ENCODE measurements at places on chromosomes 3 and 15.

- DNase-seq = no peak
- H3K4me1 ChIP-seq = no peaks in the 10 kb centered on the region
- H3K27me3 ChIP-seq = no peaks in the 10 kb centered on the region
- no peaks in the 10 kb centered on the region for H3K36me3 ChIP-seq
- H3K4me3 ChIP-seq = no peak overlapping the region
Observed at GRCh38 chr15:51313644-51314280, 24.6 kb downstream of the CYP19A1 start.

DNA sequence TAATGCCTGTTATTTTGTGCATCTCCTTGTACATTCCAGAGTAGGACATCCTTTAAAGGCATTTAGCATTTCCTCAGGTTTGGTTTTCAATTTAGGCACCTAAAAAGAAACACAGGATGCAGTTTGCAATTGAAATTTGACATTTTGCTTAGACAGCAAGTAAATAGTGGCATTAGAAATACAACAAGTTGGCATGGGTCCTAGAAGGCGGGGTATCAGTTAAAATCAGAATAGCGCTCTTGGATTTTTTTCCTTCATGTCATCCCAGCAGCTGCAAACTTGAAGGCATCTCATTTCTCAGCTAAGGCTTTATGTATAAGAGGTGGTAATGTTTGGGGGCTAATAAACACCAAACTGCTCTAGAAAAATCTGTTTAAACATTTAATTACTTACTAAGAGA is 47.5 kb upstream of the SKOR1 start:
- H3K27ac ChIP-seq = no peak overlapping the region
- no peak for DNase-seq
- H3K36me3 ChIP-seq = peaks cover 2% of the 10 kb centered on the region
- no peaks in the 10 kb centered on the region for H3K4me1 ChIP-seq

DNA sequence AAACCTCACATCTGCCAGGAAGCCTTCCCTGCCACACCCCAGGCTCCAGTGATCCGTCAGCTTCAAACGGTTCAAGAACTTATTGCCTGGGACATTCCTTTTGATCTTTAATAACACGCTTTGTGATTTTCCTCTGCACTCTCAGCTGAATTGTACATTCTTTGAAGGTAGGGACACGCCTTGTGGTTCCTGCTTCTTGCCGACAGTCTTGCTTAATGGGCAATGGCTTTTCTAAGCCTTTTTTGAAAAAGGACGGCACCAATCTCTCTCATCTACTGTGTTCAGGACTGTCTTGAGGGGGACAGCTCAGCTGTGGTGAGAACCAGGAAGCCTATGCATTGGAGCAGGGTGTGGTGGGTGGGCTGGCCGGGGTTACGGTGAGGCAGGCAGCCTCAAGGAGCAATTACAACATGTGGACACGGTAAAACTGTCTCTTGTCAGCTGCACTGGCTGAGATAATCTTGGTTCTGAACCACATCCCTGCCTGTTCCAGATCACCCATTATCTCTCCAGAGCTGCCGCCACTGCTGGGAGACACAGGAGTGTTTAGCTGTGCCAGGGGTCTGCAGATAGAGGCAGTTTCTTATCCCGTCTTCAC is 46.0 kb upstream of the GLCE start:
- no peaks in the 10 kb centered on the region for H3K36me3 ChIP-seq
- H3K27me3 ChIP-seq = peaks cover 8% of the 10 kb centered on the region
- no peak overlapping the region for H3K27ac ChIP-seq
- no peaks in the 10 kb centered on the region for H3K4me1 ChIP-seq

- no peaks in the 10 kb centered on the region for H3K27me3 ChIP-seq
- H3K4me1 ChIP-seq = no peaks in the 10 kb centered on the region
- H3K36me3 ChIP-seq = no peaks in the 10 kb centered on the region
- no peak overlapping the region for H3K4me3 ChIP-seq
Observed at GRCh38 chr3:50737193-50737905, 62.6 kb downstream of the DOCK3 start.

DNA sequence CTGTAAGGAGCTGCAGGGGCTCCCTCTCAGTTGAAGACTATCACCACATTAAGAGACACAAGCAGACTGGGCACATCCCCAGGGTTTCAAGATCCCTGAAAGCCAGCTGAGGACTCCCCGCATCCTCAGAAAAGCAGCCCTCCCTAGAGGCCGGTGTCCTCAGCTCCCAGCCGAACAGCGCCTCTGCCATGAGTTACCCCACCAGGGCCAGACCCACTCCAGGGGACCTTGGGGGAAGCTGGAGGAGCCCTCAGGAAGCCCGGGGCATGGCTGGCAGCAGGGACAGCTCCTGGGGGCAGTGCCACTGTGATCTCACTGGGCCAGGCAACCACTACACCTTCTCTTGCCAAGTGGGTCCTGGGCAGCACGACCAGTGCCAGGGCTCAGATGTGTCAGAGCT is 8.1 kb downstream of the KLF15 start:
- no peaks in the 10 kb centered on the region for H3K4me1 ChIP-seq
- no peak for DNase-seq
- H3K27me3 ChIP-seq = no peaks in the 10 kb centered on the region

DNA sequence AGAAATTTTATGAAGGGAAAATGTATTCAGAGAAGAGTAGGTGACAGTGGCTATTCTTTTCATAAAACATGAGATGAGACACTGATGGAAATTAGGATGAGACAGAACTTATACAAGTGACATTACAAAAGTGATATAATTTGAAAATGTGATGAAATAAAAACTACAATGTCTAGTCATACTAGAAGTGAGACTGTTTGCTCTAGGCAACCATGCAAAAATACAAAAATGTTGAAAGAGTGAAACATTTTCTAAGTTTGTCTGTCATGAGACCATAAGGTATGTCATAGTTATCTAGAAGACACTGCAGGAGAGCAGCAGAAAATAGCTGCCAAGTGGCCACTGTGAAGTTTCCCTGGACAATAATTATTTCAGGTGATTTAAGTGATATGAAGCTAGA is 459.5 kb downstream of the DIPK2A start:
- H3K4me1 ChIP-seq = no peaks in the 10 kb centered on the region
- H3K36me3 ChIP-seq = no peaks in the 10 kb centered on the region
- H3K27ac ChIP-seq = no peak overlapping the region
- no peak for DNase-seq
- no peak overlapping the region for H3K4me3 ChIP-seq

DNA sequence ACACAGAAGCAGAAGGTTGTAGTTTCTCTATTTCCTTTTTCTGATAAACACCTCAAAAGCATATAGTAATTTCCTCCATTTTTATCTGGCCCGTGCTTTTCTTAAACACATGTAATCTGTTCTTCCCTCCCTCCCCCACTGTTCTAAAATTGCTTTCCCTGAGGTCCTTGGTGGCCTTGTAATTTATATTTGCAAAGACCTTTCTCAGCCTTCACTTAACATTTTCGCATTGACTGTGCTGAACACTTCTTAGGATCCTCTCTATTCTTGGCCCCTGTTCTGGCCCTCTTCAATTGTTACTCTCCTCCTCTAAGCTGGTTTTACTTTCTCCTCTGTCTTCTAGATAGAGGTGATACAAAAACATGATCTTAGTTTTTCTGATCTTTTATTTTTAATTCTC is 28.3 kb downstream of the GAP43 start:
- H3K27me3 ChIP-seq = peaks cover 8% of the 10 kb centered on the region
- no peak for DNase-seq
- H3K27ac ChIP-seq = no peak overlapping the region
- H3K36me3 ChIP-seq = no peaks in the 10 kb centered on the region
- no peak overlapping the region for H3K4me3 ChIP-seq

GRCh38 chr3:114376516-114377185 is 82.8 kb downstream of the TIGIT start:
- no peak overlapping the region for H3K4me3 ChIP-seq
- no peaks in the 10 kb centered on the region for H3K36me3 ChIP-seq

DNA sequence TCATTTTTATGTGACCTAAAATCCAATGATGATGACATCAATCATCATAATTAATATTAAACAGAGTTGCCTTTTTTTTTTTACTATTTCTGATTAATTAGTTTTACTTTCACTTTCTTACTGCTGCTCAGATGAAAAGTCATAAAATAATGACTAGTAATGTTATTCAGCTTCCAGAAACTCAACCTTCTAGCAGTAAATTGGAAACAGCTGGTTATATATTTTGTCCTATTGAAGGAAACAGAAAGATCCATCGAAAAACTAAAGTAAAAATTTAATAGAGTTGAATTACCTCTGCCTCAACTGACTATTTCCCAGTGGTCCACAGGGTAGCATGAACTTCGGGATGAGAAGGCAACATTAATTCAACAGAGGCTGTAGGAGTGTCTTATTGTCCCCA is 107.1 kb upstream of the PTX3 start:
- no peaks in the 10 kb centered on the region for H3K4me1 ChIP-seq
- no peak for DNase-seq
- H3K27me3 ChIP-seq = no peaks in the 10 kb centered on the region
- no peak overlapping the region for H3K4me3 ChIP-seq
- H3K36me3 ChIP-seq = no peaks in the 10 kb centered on the region

- no peak for DNase-seq
- no peak overlapping the region for H3K4me3 ChIP-seq
- no peaks in the 10 kb centered on the region for H3K36me3 ChIP-seq
Observed at GRCh38 chr15:66151809-66152208, 101.7 kb downstream of the MEGF11 start.
